Hematopoietic multipotent progenitor cell treated with erythropoietin and hydrocortisone succinate and interleukin-3 and kit ligand, for 8 days (in vitro differentiated cells): ENCODE measurements at places on chromosomes 5 and 9.
A peak's percentile ranks its signal among the peaks of the same experiment; 100 is the strongest.

DNA sequence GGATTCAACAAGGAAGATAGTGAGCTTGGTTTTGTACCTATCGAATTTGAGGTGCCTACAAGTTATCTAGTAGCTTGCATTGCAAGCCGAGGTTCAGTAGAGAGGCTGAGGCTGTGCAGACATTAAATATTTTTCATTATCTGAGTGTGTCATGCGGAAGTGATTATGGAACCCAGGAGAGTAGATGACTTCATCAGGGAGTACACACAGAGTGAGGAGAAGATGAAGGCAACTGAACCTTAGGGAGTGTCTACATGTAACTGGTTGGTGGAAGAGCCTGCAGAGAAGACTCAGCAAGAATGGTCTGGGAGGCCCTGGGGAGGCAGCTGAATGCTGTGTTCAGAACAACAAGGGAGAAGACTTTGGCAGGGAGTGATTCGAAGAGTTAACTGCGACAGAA is 393.9 kb downstream of the ARHGEF28 start:
- DNase-seq = no peak

DNA sequence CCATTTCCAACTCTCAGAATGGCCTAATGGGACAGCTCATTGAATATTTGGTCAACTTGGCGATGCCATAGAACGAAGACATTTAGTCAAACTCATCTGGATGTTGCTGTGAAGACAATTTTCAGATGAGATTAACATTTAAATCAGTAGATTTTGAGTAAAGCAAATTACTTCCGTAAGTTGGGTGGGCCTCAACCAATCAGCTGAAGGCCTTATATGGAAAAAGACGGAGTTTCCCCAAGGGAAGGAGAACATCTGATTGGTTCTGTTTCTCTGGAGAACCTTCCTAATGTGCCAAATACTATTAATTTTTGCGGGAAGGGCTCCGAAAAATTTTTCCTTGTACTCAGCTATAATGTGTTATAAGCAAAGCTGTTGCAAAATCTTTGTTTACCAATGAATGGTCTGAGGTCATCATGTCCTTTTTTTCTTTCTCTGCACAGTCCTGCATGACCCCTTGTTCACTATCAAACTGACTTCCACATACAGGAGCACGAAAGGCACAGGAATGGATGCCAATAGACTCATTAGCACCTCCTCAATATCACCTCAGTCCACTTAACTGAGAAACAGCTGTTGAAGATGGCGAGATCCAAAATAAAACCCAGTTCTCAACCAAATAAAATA is 27.8 kb downstream of the CRHBP start:
- DNase-seq = no peak

GRCh38 chr9:98416294-98417248 is 161.1 kb upstream of the TBC1D2 start:
- no peak for DNase-seq

- DNase-seq = peak; percentile 92
Observed at GRCh38 chr9:120724757-120725400, 10.6 kb upstream of the MEGF9 start.

DNA sequence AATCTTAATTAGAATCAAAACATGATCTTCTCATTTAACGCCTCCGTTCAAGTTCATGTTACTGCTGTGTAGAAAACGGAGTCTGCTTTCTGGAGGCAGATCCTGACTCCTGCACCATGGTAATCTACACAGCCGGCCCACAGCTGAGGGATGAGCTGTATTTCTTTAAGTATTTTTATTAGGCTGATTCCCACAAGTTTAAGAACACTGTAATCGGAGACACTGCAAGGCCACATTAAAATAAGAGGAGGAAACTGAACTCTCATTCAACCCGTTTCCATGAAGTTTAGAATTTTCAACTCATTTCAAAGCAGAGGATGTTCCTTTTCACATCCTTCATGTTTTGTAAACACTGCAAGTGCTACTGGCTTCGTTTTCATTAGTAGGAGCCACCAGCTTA is 372.2 kb downstream of the NFIB start:
- DNase-seq = no peak

DNA sequence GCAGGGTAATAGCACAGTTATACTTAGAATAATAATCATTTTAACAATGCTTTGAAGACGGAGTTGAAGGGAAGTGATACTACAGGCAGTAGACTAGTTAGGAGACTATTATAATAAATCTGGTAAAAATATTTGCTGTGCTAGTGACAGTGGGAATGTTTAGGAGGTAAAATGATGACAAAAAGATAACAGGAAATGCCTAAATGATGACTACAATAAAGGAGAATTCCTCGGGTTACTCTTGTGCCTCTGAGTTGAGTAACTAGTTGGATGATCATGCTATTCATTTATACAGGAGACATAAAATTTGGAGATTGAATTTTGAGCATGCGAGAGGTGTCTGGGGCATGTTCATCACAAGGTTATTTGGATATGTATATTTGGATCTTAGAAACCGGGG is 32.2 kb upstream of the PAM start:
- DNase-seq = no peak

GRCh38 chr9:136198605-136199083 is 6.3 kb downstream of the LHX3 start:
- DNase-seq = no peak

DNA sequence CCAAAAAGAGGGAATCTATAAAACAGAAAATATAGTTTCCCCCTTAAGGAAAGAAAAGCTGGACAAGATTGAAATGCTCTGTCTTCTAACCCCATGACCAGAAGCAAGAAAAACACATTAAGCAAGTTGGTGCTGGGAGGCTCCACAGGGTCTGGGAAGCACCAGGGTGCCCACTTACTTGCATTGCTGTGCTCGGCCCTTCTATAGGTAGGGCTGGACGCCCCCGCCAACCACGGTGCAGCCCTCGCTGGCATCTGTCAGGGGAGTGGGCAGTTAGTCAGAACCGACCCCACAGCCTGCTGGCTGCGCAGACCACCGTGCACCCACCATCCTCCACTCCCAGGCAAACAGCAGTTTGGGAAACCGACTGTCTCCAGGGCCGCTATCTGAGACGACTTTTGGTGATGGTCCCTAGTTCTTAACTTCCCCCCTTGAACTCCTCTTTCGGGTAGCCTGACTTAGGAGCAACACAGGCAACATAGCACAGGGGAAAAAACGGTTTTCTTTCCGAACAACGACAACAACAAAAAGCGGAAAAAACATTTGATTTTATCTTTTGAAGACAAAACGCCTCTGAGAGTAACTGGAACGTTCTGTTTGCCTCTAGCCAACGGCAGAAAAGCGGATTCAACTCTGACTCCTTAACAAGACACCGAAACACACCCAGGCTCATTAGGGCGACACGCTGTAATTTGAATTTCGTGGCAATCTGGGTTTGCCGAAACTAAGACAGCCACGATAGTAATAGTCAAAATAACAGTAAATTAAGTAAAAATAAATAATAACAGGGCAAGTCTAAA is 3.9 kb downstream of the IRX2 start:
- no peak for DNase-seq

- no peak for DNase-seq
Observed at GRCh38 chr9:77066388-77066787, 46.9 kb downstream of the FOXB2 start.

DNA sequence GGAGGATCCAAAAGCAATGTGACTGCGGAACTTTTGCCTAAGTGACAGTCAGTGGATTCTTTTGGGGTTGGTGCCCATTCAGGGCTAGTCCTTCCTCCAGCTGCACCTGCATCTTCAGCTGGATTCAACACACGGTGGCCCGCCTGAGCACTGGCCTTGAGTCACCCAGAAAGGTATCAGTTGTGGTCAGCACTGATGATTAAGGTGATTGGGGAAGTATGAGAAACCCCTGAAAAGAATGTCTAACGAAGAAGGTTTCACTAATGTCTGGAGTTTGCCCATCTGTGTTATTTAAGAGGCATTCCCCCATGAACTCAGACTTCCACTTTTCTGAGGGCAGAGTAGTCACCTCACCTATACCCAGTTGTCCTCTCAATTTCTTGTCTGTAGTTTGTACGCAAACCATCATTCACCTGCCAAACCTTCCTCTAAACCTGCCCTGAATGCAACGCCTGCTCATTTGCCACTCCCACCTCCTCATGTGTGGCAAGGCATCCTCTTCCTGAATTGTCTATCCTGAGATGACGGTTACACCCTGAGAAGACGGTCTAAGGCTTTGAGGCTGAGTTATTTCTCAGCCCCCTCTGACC is 27.2 kb downstream of the CSF2 start:
- no peak for DNase-seq

DNA sequence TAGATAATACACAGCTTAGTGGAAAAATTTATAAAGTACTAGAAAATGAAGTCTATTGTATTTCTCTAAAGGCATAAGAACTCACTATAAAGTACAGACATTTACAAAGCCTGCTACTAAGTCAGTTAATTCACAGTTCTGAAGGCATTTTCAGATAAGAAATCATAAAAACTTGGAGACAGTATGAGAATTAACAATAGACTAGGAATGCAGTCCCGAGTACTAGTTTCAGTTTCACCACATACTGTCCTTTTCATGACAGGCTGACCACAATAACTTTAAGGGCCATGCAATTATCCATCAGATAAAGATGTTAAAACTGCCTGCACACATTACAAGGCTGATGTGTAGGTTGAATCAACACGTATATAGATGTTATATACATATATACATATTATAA is 362.6 kb upstream of the SMC2 start:
- no peak for DNase-seq

GRCh38 chr9:33818847-33819500 is 2.0 kb downstream of the UBE2R2 start:
- DNase-seq = peak; percentile 13

- DNase-seq = no peak
Observed at GRCh38 chr9:134708672-134709038, 67.1 kb downstream of the COL5A1 start.

- no peak for DNase-seq
Observed at GRCh38 chr5:148699028-148699427, 44.7 kb upstream of the HTR4 start.

- no peak for DNase-seq
Observed at GRCh38 chr5:174493530-174493929, 230.9 kb upstream of the MSX2 start.

GRCh38 chr5:87579678-87580077 is 166.9 kb upstream of the CCNH start:
- DNase-seq = no peak
